Non-pigmented ciliary epithelial cell (primary cell): ENCODE measurements at places on chromosomes 4 and X.

- peak; percentile 15 for DNase-seq
Observed at GRCh38 chr4:149781150-149781549, 34.5 kb downstream of the IQCM start.

DNA sequence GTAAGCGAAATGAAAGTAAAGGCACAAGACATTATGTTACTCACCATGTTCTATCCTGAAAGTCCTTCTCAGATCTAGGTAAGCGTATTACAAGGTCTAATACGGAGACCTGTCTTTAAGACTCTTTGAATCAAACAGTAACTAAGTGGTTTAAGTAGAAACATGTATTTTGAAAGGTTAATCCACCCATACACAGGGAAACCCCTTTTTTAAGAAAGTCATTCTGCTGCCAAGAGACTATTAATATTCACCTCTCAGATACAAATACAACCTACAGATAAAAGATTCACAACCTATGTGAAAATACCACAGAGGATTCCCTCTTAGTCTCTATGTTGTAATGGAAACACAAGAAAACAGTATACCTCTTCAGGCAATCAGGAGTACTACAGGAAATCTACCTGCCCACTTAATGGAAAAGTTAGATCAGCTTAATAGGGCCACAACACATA lies 63.2 kb upstream of the TNIP3 start:
- no peak for DNase-seq

- DNase-seq, result no peak
Observed at GRCh38 chr4:129623233-129623875, 527.4 kb downstream of the C4orf33 start.

DNA sequence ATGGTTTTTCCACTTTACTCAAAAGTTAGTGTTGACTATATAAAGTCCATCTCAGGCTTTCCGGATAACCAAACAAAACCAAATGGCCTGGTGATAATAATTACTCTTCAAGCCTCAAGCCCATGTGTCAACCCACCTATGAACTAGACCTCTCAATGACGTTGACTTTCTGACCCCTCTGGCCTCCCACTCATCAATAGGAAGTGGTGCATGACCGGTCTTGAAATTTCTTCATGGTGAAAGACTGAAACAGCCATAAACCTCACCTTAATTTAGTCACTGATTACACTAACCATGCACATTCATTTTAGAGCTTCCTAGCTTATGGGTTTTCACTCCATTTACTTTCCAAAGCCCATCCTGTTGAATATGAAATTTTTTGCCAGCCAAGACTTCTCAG lies 276.0 kb downstream of the KLHL13 start:
- DNase-seq, result no peak

GRCh38 chrX:51332188-51332942 lies at the start of gene NUDT10:
NUDT10 (plus strand) TSS chrX:51332822; CDS start chrX:51332966, 144 bp downstream.
- no peak for DNase-seq

DNA sequence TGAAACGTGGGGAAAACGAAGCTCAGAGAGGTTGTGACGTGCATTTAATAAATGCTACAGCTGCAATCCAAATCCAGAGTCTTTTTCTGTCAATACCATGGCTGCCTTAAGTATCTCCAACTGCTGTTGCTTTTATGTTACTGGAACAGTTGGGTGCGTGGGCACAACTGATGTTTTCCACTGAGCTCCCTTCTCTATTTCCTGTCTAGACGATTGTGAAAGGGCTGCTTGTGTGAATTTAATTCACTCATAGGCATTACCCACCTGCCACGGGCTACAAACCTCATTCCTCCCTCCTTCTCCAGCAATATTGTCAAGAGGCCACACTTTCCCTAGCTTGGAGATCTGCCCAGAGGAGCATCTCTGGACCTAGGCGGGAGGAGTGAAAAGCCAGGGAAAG lies 526.0 kb downstream of the MID1IP1 start:
- DNase-seq, result no peak

DNA sequence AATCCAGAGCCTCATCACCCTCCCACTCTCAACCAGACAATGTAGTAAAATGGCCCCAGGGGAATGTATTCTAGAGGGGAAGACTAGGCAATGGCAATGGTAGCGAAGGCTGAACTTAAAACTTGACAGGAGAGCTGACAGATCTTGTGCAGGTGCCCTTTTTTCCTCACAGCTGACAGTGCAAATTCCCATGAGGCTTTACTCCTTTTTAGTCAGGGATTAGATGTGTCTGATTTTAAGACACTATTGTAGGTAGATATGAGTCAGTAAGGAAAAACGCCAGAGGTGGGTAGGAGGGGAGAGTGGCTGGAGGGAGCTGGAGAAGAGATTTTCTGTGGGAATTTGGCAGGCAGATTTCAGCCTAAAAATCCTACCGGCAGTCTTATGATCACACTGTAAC lies 10.7 kb downstream of the CAPN6 start:
- DNase-seq, result no peak

- DNase-seq, result no peak
Observed at GRCh38 chrX:46569621-46570020, 3.9 kb upstream of the CHST7 start.

- peak; percentile 34 for DNase-seq
Observed at GRCh38 chr4:46254788-46255187, 130.9 kb upstream of the GABRG1 start.

DNA sequence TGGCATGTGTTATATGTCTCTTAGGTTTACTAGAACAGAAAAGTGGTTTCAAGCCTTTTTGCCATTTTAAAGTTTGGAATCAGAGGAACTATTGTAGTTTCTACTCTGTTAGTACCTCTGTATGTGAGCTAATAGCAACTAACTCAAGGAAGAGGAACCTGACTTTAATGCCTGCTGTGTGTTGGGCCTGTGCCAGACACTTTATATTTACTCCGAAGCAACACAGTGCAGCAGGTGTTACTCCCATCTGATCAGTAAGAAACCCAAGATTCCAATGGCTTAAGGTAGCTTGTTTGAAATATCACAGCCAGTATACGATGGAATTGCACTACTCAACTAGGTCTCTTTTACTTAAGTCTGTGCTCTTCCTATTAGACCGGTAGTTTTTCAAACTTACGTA lies 79.2 kb downstream of the USP9X start:
- DNase-seq, result no peak

- no peak for DNase-seq
Observed at GRCh38 chr4:133081246-133081645, 67.8 kb upstream of the PCDH10 start.

- no peak for DNase-seq
Observed at GRCh38 chrX:132591719-132592275, 103.0 kb upstream of the MBNL3 start.

DNA sequence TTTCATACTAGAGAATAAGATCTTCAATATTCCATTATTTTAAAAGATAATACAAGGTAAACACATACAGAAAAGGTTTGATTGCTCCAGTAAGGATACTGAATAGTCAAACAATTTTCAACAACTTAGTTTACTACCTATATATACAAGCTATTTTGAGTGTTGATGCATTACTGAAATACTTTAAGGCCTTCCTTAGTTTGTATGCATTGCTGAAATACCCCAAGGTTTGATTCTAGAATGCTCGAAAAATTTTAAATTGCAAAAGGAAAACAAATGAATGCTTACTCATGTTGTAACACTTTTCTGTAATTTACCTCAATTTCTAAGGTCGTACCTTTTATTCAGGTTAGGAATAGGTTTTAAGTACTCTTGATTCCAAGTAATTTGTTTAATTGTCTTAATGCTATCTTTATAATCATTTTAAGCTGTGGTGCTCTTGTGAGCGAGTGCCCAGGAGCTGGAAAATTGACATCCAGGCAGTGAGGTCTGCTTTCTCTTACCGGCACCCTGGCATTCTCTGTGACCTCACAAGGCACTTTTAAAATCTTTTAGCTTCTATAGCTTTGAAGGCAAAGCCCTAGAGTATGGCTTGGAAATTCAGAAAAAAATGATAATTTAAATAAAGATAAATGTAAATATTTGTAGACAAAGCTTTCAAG lies 114.0 kb downstream of the BMPR1B start:
- no peak for DNase-seq

DNA sequence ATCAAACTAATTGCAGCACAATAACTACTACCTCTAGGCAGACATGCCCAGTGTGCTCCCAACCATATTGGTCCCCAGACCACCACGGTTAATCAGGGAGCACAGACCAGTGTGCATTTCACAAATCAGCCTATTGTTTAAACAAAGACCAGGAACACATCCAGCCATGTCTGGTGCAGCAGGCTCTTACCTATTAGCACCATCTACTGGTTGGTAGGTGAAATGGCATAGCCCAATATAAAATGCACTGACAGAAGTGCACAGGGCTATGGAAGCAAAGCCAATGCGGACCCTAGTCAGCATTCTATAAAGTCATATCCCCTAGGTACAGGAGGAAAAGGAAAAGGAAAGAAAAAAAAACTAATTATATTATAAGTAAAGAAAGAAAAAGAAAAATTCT lies 15.5 kb upstream of the CYLC1 start:
- DNase-seq, result no peak

DNA sequence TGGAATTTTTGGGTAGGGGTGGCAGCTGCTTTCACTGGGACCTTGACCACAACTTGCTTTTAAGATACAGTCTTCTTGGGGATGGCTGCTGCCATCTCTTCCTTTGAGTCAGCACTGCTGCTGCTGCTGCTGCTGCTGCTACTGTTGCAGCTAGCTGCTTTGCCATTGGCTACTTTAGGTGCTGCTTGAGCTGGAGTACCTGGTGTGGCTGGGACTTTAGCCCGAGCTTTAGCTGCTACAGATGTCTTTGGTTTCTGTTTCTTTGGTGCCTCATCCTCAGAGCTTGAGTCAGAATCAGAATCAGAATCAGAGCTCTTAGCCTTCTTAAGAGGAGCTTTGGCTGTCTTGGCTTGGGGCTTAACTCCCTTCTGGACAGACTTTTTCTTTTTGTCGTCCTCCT lies 52.2 kb downstream of the FAM9B start:
- no peak for DNase-seq

DNA sequence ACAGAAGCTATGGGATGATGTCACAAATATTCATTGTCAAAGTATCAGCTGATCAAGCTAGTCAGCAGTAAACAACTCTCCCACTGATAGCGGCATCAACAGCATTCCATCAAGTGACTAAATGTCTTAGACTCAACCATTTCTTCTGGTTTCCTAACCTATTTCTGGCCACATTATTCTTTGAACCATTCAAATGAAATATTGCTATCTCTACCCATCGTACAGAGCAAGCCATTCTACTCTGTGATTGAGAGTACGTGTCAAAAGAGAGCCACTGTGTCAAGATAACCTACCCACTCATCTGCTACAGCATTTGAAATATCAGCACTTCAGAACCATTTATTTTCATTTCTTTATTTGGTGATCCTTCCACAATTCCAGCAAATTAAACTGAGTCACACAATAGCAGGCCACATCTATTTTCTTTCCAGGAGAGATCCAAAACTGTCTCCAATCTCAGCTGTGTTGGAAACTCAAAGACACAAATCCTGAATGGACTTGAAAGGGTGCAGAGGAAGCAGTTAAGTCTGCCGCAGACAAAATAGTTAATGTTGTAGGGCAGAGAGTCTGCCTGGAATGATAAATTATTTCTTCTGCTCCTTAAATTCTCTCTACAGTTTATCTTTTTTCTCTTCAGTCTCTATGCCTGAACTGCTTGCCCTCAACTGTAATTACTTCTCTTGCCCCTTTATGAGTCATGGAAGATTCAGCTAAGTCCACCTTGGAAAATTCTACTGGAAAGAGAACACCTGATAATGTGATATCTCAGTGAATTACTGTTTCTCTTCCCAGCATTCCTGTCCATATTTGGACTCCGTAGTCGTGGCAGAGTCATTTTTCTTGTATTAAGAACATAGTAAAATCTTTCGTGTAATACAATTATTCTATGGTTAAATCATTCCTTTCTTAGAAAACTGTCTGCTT lies 364.8 kb downstream of the PDGFC start:
- DNase-seq, result peak; percentile 61

GRCh38 chr4:56132835-56133234 lies 184.1 kb downstream of the CEP135 start:
- no peak for DNase-seq

- DNase-seq, result no peak
Observed at GRCh38 chr4:31362756-31363155, 642.6 kb downstream of the PCDH7 start.

DNA sequence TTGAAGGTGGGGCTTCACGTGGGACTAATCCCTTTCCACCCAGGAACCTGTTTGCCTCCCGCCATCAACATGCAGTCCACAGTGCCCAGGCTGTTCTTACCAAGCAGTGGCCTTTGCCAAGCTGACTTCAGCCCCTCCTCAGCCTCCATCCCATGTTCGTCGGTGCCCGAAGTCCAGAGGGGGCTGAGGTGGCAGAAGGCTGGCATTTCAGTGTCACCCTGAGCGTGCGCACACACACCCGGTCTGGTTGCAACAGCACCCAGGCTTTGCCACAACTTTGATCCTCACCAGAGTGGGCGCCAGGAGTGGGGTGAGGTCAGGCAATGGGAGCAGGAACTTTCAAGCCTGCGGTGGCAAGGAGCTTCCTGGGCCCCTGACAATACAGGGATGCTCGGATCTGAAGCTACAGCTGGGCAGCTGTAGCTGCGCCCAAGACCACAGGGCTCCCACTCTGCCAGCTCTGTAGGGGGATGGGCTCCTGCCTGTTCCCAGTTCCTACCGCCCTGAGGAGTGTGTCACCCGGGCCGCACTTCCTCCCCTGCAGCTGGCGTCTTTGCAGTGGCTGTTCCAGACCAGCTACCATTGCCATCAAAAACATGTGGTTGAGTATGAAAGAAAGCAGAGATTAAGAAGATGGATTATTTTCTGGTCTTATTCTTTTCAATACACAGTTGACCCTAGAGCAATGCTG lies 428.0 kb downstream of the EPHA5 start:
- no peak for DNase-seq

- DNase-seq, result no peak
Observed at GRCh38 chrX:153909024-153909979, 4.8 kb downstream of the AVPR2 start.

GRCh38 chrX:150405006-150405405 lies 41.9 kb downstream of the MAMLD1 start:
- no peak for DNase-seq

DNA sequence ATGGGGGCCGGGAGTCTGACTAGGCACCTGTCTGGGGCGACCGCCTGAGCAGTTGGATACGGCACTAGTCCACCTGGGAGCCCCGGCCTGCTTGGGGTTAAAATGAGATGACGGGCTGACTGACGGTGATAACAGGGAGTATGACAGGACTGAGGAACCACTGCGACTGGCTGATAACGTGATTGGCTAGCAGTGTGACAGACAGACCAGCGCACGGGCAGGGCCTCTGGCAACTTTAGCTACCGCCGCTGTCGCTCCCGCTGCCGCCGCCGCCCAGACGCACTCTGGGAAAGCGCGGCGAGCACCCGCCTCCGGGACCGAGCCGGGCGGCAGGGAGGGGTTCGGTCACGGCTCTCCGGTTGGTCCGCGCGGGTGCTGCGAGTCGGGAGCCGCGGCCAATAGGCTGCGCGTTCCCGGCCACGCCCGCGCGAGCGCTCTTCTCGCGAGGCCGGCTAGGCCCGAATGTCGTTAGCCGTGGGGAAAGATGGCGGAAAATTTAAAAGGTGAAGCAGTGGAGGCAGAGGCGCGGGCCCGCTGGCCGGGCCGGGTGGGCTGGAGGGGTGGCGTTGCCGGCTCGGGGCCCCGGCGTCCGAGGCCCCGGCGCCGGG lies at the start of gene SUV39H1:
Gene SUV39H1 (plus strand): TSS at position 434 of the 608 bp plus-strand sequence. CDS start 51 bp downstream, at position 485.
- DNase-seq, result no peak

- no peak for DNase-seq
Observed at GRCh38 chr4:94660614-94661013, 97.1 kb upstream of the BMPR1B start.
